Activated CD4-positive, alpha-beta T cell treated with anti-CD3 and anti-CD28 coated beads, Interleukin-2, amount 50 U/mL, for 24 hours (primary cell): ENCODE measurements at places on chromosomes 11 and 22.

GRCh38 chr22:20980938-20981722 is 967 bp upstream of the LZTR1 start:
- no peak for DNase-seq

DNA sequence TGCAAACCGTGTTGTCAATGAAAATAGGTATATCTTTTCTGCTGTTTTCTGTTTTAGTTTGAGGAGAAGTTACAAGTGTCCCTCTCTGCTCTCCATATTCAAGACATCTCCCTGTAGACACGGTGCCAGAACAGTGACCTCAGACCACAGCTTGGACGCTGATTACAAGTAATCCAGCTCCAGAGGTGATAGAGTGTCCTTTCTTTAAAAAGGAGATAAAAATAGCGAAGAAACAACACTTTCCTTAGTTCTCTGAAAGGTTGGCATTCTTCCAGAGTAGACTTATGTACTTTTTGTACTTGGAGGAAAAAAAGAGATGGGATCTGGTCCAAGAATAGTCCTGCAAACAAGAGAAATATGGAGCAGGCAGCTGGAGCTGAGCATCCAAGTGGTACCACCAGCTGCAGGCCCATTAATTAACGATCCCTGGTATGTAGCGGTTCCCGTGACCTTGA is 43.0 kb upstream of the WT1 start:
- no peak for DNase-seq

GRCh38 chr11:12074529-12075195 is 35.7 kb upstream of the MICAL2 start:
- no peak for DNase-seq

DNA sequence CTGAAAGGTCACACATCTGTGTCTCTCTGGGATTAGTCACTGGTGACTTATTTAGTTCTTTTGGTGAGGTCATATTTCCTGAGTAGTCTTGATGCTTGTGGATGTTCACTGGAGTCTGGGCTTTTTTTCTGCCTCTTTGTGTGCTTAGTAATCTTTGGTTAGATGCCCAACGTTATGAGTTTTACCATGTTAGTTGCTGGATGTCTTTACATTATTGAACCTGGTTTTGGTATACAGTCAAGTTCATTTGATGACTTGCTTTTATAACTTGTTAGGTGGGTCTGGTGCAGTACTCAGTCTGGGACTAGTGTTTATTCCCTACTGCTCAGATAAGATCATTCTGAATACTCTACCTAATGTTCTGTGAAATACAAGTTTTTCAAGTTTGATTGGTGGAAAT is 26.2 kb upstream of the SLC37A2 start:
- DNase-seq: no peak

DNA sequence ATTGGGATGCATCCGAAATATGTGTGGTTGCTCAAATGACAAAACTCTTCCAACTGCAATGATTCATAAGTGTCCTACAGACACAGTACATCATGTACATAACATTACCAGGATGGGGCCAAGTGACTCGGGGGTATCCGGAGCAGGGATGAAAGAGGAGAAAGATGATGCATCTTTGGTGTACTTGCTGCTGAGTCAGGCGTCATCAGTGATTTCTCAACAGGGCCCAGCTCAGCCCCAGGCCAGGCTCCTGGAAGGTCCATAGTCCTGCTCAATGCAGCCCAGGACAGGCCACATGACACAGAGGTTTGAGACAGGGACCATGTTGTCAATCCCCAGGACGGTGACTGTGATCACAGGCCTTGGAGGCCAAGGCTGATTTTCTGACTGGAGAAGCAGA is 59.3 kb downstream of the GGTLC2 start:
- DNase-seq: no peak

GRCh38 chr11:96188243-96189006 is 154.6 kb downstream of the MAML2 start:
- DNase-seq: peak; percentile 66

- no peak for DNase-seq
Measured at GRCh38 chr22:19483481-19484244, 3.9 kb downstream of the CDC45 start.

DNA sequence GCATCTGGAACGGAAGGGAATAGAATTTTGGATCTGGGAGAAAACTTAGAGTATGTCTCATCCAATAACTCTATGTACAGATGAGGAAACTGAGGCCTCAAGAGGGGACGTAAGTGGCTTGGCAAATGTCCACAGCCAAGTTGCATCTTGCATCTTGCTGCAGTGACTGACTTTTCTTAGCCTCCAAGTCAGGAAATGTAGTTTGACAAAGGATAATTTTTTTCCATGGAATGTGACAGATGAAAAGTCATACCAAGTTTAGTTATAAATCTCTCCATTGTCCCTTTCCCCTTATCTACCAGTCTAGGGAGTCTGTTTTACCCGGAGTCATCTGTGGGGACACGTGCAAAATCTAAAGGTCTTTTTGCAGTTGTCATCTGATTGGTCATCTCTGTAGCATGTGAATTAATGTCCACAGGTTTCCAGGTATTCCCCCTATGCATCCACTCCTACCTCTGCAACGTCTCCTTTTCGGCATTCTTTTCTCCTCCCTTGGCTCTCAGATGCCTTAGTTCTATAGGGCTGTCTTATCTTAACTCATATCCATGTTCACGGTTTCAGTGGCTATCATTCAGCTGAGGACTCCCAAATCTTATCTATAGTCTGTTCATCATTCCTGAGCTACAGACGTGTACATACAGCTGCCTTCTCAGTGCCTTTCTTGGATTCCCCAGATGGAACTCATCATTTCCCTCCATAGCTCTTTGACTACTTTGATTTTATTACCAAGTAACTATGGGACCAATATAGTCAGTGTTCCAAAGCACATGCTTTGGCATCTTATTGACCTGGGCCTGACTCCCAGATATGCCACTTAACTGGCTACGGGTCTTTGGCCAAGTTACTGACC is 139.5 kb upstream of the TIMP3 start:
- DNase-seq: no peak

- peak; percentile 0 for DNase-seq
Measured at GRCh38 chr11:36149538-36150242, 139.5 kb downstream of the COMMD9 start.

DNA sequence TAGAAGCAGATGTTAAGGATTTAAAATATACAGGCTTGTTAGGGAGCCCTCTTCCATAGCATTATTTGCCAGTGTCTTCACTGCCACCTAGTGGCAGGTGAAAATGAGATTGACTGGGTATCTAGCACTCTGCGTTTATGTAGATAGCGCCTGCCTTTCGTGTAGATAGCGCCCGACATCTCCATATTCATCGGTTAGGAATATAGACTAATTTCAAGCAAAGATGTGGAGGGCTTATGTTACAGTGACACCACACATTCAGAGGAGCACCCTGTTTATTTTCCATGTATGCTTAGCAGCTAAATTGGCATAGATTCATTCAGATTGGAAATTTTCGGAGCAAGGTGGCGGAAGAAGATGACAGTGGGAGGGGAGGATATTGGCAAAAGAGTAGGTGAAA is 72.0 kb downstream of the SLC5A12 start:
- no peak for DNase-seq

- DNase-seq: no peak
Measured at GRCh38 chr11:21630934-21631478, 561.9 kb upstream of the ANO5 start.

DNA sequence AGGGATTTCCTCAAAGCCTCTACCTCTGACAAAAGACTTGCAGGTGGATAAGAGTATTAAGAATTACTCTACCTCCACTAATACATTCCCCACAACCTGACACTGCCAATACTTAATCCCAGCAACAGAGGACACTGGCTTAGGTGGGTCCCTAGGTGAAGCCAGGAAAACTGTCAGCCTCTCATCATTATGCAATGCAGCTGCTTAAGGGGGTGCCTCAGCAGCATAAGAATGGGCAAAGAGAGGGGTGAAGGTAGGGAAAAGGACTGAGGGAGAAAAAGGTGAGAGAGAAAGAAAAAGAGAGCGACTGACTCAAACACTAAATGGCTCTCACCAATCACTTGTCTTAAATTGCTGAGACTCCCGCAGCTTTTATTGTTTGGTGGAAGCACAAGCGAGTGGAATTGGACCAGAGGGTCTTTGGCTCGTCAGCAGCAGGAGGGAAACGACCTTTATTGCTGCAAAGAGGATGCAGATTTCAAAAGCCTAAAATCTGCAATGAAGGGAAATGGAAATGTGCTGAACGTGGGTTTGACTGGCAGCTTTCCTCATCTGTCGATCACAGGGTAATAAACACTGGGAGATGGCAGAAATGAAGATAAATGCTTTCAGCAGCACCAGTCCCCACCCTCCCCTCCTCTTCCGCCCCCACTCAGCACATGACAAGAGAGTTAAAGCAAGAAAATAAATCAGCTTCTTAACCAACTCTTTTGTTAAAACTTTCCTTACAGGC is 64.9 kb upstream of the CHRM4 start:
- DNase-seq: no peak

- DNase-seq: no peak
Measured at GRCh38 chr11:66718320-66718971, 10.6 kb downstream of the SPTBN2 start.

DNA sequence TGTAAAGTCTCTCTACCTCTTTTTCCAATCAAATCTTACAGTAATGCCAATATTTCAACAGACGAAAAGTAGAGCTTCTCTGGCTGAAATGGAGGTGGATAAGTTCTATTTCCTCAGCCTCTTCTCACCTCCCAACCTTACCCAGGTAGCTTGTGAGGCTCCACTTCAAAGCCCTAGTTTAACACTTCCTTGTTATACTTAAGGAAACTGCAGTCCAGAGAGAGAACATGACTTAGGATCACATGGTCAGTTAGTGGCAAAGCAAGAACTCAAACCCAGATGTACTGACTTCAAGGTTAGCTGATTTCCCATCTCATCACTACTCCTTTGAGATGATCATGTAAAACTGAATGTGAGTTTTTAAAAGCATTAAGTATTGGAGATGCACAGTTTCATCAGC is 32.5 kb downstream of the PAK1 start:
- no peak for DNase-seq

GRCh38 chr22:30226192-30226832 is 20.2 kb downstream of the LIF start:
- no peak for DNase-seq

GRCh38 chr11:72358466-72359405 is 75.6 kb downstream of the CLPB start:
- no peak for DNase-seq

- DNase-seq: no peak
Measured at GRCh38 chr11:79393362-79394043, 47.3 kb downstream of the TENM4 start.

- DNase-seq: no peak
Measured at GRCh38 chr11:104433751-104434150, 269.8 kb upstream of the PDGFD start.

- no peak for DNase-seq
Measured at GRCh38 chr22:37343863-37344734, 61.8 kb downstream of the CYTH4 start.

DNA sequence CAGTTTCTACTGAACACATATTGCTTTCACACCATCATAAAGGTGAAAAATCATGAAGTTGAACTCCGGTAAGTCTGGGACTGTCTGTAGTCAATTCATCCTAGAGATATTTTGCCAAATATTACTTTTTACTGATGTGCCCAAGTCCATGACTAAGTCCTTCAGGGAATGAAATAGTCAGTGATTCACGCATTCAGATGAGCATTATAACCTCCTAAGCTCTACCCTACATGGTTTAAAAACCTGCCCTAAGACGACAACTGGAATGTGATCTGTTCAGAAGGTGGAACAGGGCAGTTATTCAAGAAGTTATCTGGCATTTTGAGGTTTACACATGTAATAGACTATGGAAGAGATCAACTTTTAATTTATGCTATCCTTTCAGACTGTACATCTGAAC is 125.6 kb downstream of the TRPC6 start:
- DNase-seq: no peak

DNA sequence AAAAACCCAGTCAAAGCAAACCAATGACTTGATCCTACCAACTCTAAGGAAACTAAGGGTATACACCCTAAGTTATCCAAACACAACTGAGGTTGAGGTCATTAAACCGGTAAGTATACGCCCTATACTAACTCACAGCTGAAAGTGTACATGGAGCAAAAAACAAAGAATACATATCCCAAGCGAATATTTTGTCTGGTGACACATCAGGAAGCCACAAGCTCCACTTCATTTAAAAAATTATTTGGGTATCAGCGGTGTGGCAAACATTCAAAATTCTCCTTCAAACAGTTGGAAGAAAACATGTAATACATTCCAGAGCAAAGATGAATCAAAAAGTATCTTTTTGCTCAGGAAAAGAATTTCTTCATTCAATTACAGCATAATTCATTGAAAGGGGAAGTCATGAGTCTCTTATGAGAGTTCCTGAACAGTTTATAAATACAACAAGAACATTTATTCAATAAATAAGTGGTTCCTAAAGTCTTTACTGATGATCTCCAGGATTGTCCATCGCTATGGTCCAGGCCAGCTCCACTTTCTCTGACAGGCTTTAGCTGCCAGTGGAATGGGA is 4.5 kb upstream of the JAML start:
- DNase-seq: no peak

- DNase-seq: no peak
Measured at GRCh38 chr22:46538814-46539160, 1.4 kb upstream of the CELSR1 start.

DNA sequence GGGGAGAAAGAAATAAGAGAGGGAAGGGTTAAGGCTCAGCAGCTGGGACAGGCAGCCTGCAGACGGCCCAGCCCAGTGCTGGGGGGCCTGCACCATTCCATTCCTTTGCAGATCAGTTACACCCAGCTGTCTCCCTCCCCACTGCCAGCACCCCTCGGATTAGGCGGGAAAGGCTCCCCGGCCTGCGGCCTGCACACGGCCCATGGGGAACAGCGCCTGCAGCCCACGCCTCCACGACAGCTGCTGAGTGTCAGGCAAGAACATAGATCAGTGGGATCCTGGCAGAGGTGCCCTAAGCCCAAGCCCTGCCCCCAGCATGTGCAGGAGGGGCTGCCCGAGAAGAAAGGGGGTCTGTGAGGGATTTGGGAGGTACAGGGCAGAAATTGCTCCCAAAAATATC is 65.8 kb upstream of the MYOD1 start:
- no peak for DNase-seq

DNA sequence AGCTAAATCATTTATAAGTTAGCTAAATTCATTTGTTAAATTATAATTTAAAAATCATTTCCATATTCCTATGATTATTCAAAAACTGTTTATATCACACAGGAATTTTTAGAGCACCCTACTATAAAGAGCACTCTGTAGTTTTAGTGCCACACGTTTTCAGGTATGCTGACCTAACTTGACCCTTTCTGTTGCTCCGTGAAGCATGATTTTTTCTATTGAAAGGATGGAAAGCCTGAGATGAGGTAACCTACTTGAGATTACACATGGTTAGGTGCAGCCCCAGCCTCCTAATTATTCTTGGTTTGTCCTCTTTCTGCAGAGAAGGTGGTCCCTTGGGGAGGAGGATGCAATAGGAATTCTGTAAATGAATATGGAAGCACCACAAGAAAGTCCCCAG is 72.6 kb downstream of the PPFIBP2 start:
- no peak for DNase-seq

GRCh38 chr11:113529606-113530005 is 54.4 kb upstream of the DRD2 start:
- DNase-seq: no peak

- DNase-seq: no peak
Measured at GRCh38 chr11:86069408-86070101, 671 bp upstream of the PICALM start.

GRCh38 chr22:19892257-19892879 is 37.7 kb upstream of the GNB1L start:
- peak; percentile 52 for DNase-seq
